ENCODE measurements at places on chromosomes 11 and 22.

GRCh38 chr11:119471329-119471728, 48.4 kb upstream of the THY1 start:
- DNase-seq, result no peak

- DNase-seq, result no peak
These were observed 66.8 kb downstream of the TCF20 start for GRCh38 chr22:42203609-42204008.

DNA sequence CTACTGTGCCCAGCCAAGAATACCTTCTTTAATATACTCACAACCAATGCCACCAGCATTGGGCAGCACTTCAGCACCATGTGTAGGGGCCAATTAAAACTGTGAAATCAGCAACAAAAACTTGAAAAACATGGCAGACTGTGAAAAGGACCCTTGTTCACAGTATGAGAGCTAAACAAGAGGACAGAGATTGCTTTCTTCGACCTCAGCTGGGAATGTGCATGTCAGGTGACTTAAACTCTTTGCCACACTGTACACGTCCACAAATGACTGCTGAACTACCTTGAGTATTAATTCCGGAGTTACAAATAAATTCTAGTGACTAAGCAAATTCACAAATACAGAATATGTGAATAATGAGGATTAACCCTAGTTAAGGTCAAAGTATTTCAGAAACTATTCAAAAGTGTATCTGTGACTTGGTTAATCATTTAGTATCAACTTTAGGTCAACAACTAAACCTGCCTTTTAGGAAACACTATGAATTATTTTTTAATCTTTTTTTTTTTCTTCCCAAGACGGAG, 33.0 kb downstream of the DDX6 start:
- no peak for DNase-seq

DNA sequence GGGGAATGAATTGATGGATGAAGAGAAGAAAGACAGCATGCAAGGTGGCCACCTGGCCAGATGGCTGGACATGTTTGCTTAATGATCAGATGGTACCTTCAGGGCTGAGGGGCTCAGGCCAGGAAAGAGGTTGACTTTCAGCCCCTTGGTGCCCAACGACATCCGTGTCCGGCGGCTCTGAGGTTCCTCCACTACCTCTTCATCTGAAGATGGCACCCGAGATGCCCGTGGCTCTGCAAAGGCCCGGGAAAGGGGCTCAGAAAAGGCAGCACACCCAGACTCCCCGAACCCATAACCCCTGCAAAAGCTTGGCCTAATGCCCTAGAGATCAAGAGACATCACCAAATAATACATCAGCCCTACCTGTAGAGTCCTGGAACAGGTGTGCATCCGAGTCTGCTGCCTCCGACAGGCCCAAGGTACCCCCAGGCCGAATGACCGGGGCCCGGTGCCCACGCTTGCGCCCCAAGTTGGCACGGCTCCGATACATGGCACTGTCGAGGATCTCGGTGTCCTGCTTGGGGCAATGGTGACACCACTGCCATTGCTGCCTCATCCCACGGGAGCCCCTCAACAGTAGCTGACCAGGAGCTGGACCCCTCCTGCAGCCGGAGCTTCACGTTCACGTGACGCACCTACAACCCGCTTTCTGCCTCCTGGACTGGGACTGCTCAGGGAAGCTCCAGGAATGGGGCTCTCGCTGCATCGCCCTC, 22.9 kb downstream of the TNKS1BP1 start:
- DNase-seq, result no peak

- no peak for DNase-seq
These were observed 21.8 kb upstream of the PARVB start for GRCh38 chr22:44002324-44002723.

GRCh38 chr22:46792061-46792796, 29.8 kb downstream of the TBC1D22A start:
- DNase-seq, result no peak

DNA sequence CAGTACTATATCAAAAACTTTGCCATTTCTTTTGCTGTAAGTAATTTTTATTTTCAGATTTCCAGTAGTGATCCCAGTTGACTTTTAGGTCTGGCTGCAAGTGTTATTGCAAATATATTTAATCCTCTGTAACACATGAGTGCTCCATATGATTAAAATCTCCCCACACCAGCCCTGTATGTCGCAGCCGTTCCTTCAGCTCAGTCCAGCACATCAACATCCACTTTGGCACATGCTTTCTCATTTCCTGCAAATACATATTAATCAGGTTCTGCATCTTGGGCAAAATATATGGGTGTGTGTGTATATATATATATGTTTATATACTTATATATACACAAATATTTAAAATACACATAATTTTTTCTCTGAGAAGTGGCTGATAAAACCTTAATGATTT, 919.5 kb downstream of the JRKL start:
- no peak for DNase-seq

DNA sequence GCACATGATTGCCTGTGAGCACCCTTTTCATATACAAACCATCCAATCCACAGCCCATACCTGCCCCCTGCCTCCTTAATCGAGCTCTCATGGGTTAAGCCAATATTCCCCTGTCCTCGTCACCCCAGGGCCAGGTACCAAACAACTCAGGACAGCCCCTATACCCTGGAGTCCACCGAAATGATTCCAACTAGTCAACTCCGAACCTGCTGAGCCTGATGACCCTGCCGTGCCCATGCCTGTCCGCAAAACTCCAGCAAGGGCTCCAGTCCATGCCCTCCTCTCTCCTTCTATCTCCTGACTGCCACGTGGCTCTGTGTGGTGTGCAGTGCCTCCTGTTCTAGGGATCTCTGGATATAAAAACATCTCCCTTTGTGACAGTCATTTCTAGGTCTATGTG, 35.5 kb upstream of the SYT13 start:
- no peak for DNase-seq

- DNase-seq, result no peak
These were observed 1.1 kb downstream of the MTA2 start for GRCh38 chr11:62600367-62601121.

DNA sequence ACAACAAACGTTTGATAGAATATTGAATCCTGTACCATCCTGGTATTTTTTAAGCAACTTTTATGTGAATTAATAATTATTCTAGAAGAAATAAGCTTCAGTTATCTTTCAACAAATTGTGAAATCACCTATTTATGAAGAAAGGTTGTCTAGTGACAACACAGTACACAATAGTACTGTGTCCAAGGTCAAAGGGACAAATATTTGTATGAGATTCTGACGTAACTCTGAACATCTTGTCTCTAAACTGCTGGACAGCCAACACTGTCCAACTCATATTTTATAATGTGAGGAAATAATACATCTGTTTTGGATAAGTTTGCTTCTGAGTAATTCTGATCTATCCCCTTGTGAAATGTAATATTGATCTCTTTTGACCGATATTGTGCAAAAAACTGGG, 18.9 kb downstream of the CASP5 start:
- no peak for DNase-seq

- DNase-seq, result no peak
These were observed 35.0 kb upstream of the CACNG2 start for GRCh38 chr22:36738416-36739020.

DNA sequence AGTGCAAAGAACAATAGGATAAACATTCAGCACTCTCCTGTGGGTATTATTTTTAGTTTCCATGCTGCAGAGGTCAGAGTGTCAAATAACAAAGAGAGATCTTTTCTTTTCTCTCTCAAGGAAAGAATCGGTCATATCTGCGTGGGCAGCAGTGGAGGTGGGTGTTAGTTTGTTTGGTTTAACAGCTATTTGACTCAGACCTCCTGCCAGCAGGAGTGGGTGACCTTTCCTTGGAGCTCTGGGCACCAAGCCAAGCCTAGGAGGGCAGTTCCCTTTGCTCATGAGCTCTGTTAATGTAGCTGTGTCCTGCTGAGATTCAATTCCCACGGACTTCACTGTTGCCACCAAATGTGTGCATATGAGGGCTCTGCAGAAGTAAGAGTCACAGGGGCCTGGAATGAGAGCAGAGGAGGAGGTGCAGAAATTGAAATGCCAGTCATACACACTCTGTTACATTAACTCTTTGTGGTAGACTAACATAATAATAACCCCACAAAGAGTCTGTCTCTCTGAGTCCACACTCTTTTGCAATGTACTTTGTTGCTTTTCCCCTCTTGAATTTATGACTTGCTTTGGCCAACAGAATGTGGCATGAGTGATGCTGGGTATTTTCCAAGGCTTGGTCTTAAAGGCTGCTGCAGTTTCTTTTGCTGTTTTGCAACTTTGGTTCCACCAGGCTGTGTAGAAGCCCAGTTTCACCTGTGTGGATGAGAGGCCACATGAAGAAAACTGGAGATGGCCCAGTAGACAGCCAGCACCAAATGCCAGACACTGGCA, 76.0 kb upstream of the GRK3 start:
- DNase-seq, result peak; percentile 5

GRCh38 chr22:30763815-30764673, 69.4 kb downstream of the OSBP2 start:
- DNase-seq, result peak; percentile 7

DNA sequence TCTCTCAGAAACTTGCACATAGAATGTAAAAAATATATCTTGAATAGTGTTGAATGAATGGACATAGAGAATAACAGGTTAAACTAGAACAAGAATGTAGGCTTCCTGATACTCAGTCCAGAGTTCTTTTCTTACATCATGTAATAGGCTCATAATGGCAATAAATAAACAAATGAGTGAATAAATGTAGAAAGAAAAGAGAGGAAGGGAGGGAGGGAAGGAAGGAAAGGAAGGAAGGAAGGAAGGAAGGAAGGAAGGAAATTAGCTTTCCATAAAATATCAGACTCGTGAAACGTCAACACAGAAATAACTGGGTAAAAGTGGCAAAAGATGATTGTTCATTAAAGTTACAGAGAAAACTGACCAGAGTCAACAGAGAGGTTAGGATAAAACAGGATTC, 2001.0 kb downstream of the LRRC4C start:
- no peak for DNase-seq

GRCh38 chr11:13868710-13869397, 93.7 kb upstream of the SPON1 start:
- no peak for DNase-seq

DNA sequence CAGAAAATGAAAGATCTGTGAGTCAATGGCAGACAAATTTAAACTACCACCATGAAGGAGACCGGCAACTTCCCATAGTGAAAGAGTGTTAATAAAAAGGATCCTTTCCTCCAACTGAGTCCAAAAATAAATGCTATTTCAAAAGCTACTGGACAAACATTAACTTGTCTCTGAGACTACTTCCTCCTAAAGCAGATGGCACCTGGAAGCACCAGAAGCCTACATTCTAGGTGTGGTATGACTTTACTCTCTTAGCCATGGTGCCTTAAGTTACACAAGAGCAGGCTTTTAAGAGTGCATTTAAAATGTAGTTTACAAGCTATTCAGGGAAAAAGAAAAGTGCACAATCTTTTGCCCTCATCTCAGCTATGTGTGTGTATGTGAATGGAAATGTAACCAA, 2.5 kb downstream of the ARHGAP32 start:
- DNase-seq, result no peak

DNA sequence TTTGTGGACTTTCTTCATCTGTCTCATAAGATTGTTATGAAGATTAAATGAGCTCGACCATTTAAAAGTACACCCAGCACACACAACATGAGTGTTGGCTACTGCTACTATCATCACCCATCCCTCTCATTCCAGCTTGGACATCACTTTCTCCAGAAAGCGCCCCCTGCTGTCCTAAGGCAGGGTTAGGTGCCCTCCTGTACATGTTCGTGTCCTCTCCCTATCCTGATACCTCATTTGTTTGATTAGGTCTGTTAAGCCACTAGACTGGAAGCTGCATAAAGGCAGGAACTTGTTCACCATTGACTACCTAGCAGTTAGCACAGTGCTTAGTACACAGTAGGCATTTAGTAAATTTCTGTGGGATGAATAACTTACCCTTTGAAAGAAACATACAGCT, 85.5 kb downstream of the ENTHD1 start:
- peak; percentile 11 for DNase-seq

- DNase-seq, result no peak
These were observed 9.7 kb downstream of the KIRREL3 start for GRCh38 chr11:126990716-126991480.

DNA sequence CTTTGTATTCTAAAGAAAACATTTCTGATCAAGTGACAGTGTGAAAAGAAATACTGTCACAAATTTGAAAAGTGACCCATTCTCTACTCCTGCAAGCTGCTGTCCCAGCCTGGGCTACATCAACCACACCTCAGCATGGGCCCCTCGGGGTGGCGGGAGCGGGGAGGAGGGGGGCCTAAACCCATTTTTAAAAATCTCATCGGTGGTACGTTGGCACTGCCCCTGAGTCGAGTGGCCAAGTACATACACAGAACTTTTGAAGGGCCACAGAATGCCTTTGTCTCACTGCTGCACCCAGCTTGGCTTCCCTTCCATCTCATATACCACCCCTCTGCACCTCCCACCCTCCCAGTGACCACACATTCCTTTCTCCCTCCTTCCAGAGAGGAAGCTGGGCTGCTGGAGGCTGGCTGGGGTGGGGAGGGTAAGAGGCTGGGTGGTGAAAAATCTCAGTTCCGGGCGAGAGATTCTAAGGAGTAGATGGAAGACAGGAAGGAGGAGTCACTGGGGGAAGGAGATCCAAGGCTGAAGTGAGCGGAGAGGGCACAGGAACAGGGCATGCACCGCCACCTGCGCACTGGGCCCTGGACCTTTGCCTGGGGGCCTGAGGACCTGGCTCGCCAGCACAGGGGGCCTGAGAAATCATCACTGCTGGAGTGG, 21.1 kb downstream of the FXYD6 start:
- no peak for DNase-seq
